Mammary epithelial cell (primary cell): ENCODE measurements at places on chromosomes 5 and 9. TPM values are rescaled to one million over a fixed set of nuclear protein-coding genes. Genes with fewer than 3 reads are reported as not detected.

MYMK gene
- total RNA-seq, result not detected

DNA sequence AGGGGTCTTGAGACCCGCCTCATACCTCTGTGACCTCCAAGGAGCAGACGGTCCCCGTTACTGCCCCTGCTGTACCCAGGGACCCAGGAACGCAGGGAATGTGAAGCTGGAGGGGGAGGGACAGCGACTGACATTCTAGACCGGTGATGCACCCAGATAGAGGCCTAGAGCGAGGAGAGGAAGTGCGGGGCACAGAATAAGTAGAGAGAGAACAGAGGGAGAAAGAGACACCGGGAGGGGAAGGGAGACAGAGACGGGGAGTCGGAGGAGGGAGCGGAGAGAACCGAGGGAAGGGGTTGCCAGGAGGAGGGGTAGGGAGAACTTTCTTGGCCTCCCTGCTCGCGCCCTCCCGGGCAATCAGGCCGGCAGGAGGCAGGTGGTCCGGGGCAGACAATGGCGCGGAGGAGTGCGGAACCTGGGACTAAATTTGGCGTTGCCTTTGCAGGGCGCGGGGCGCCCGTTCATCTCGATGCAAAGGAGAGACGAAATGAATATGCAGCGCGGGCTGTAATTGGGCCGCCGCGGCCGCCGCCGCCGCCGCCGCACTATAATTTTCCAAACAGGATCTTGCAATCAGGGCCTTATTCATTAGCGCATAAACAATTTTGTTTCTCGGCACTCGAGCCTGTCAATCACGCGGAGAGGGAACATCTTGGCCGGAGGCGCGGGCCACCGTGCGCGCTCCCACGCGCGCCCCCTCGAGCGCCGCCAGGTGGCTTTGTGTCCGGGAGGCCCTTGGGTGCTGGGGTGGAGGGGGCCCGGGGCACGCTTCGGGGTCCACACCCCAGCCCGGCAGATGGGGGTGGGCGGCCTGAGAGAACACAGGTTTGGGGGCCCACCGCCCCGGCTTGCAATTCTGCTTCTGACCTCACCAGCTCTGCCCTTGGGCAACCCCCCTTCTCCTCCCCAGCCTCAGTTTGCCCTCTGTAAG, 33.0 kb downstream of the NDUFA8 start:
- no peak for DNase-seq

DNA sequence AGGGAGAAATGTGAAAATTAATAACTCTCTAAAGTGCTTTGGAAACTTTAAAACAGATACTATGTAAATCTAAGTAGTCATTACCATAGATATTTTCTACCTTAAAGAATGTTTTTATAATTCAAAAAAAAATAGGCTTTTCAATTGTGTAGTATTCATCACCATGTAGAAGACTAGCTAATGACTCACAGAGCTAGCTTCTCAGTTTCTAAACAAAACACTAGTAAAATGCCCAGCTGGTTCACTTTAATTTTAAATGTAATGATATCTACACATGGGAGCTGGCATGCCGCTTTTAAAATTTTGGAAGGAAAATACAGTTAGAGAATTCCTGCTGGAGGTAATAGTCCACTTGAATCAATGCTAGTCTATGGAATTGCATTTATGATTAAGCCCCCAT, 509.8 kb downstream of the CSNK1G3 start:
- no peak for DNase-seq

GRCh38 chr9:99954819-99955218, 48.4 kb downstream of the STX17 start:
- DNase-seq, result no peak

GRCh38 chr5:161546095-161546469, 443 bp downstream of the GABRB2 start:
- no peak for DNase-seq
